ENCODE measurements at places on chromosomes 2 and 18. TPM values are rescaled to one million over a fixed set of nuclear protein-coding genes. Genes with fewer than 3 reads are reported as not detected.
A peak's percentile ranks its signal among the peaks of the same experiment; 100 is the strongest.

DNA sequence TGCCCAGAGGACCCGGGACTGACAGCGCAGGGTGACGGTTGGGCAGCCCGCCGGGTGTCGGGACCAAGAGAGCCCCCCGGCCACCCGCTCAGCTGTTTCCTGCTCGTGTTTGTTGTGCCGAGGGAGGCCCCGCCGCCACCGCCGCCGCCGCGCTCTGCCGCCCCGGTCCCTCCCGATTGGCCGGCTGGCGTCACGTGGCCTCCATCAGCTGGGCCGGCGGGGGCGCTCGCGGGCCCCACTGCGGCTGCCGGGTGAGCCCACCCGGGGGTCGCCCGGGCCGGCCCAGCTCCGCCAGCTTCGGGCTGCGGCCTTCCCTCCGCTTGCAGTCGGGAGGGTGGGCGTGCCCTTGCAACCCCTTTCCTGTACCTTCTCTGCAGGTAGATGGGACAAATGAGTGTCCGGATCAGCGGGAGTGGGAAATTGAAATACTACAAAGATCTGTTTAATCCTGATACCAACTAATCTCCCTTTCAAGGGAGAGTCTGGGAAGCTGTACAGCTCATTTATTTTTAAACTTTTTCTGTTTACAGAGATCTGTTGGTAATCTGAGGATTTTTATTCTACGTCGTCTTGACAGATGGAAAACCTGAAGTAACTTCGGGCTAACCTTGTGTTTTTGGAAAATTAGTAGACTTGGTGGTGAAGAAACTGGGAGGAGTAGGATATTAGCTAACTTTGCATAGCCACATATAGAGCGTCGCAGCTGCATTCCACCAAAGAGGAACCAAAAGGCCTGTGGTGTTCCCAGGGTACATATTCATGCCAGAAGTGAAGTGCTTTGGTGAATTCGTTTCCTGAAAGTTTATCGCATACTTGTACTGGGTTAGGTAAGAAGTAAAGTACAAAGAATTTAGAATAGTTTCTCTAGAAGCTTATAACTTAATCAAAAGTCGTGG lies 1.2 kb downstream of the YPEL5 start:
- DNase-seq = peak; percentile 94

Gene ARHGEF33
- total RNA-seq = 0.38 TPM

- DNase-seq = no peak
Measured at GRCh38 chr2:200749631-200750322, 61.9 kb upstream of the BZW1 start.

Gene CROCC2
- total RNA-seq = not detected

- DNase-seq = no peak
Measured at GRCh38 chr2:82224301-82224940, 1919.9 kb upstream of the LRRTM1 start.

- no peak for DNase-seq
Measured at GRCh38 chr2:124112206-124112605, 87.1 kb downstream of the CNTNAP5 start.

Gene PKP4
- 43.2 TPM for total RNA-seq

GRCh38 chr2:182744490-182744889 lies 28.4 kb downstream of the DNAJC10 start:
- DNase-seq = no peak

- no peak for DNase-seq
Measured at GRCh38 chr2:170845343-170845742, 28.7 kb downstream of the GAD1 start.

DNA sequence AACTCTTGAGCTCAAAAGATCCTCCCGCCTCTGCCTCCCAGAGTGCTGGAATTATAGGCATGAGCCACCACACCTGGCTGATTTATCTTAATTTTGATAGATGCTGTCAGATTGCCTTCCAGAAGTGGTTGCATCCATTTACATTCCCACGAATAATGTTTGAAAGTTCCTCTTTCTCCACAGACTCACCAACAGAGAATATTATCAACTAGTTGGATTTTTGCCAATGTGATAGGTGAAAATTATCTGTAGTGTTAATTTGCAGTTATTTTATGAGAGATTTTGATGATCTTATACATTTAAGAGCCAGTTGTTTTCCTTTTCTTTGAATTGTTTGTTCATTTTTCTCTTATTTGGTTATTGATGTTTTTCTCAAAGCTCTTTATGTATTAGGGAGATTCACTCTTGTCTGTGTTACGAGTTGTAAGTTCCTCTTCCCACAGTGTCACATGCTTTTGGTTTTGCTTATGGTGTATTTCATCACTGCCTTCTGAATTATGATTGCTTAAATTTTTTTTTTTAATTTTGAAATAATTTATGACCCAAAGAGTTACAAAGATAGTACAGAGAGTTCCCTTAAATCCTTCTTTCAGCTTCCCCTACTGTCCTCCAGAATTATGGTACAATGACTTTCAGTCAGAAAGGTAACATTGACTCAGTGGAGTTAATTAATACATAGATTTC lies 20.7 kb upstream of the NT5DC4 start:
- DNase-seq = no peak

- DNase-seq = no peak
Measured at GRCh38 chr2:43934567-43934966, 61.2 kb downstream of the LRPPRC start.

Gene GDF7
- total RNA-seq = 0.94 TPM

DNA sequence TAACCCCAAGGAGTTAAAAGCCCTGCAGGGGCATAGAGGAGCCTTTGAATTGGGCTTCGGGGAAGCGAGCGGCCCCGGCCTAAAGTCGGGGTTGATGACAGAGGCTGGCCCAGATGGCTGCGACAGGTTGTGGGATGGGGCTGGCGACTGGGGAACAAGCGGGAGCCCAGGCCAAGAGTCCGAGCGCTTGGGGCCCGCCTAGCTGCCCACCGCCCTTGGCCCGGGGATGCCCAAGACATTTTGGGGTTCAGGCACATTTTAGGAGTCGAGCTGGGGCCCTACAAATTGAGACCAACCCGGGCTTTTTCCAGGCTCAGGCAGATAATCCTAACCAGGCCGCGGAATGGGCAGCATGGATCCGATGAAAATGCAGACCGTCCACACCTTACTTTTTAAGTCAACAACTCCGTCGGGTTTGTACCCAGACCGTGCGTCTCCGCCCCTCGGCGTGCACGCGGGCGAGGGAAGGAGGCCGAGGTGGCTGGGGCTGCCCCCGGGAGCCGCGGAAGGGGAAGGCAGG lies 507 bp downstream of the RTKN start:
- DNase-seq = no peak

DNA sequence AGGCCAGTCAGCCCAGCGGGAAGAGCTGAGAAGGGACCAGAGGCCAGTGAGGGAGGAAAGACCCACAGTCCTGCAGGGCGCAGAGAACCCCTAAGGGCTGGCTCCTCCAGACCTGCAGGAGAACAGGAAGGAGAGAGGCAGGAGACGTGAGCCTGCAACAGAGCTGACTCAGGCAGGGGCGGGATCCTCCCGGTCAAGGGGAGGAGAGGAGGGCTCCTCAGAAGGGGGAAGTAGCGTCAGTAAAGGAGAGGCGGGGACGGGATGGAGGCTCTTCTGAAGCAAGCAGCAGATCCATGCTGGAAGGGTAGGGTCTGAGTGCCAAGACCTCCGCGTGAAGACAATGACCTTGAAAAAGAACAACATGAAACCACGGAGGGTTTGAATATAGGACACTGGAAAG lies 50.8 kb downstream of the TRABD2A start:
- peak; percentile 82 for DNase-seq

- DNase-seq = no peak
Measured at GRCh38 chr2:8244639-8245038, 437.2 kb upstream of the ID2 start.

Gene ANKRD53
- 0.38 TPM for total RNA-seq

- DNase-seq = no peak
Measured at GRCh38 chr2:232493701-232494474, 6.3 kb upstream of the ECEL1 start.

GRCh38 chr2:28580078-28580477 lies 84.2 kb downstream of the PLB1 start:
- DNase-seq = no peak

GRCh38 chr2:7601990-7602389 lies 684.8 kb downstream of the RNF144A start:
- DNase-seq = no peak

Gene PDCD1
- total RNA-seq = 2.0 TPM

- no peak for DNase-seq
Measured at GRCh38 chr2:161165811-161166210, 5.6 kb downstream of the TANK start.

DNA sequence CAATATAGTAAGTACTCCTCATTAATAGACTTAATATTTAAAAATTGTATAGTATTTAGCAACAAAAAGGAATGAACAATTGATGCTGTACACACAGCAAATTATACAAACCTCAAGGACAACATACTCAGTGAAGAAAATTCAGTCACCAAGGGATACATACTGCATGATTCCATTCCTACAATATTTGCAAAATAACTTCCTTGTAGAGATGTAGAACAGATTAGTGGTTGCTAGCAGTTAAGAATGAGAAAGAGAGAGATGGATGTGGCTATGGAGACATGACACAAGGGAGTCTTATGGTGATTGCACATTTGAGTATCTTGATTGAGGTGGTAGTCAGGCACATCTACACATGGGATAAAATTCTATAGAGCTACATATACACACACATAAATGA lies 26.0 kb downstream of the COL3A1 start:
- DNase-seq = no peak

DNA sequence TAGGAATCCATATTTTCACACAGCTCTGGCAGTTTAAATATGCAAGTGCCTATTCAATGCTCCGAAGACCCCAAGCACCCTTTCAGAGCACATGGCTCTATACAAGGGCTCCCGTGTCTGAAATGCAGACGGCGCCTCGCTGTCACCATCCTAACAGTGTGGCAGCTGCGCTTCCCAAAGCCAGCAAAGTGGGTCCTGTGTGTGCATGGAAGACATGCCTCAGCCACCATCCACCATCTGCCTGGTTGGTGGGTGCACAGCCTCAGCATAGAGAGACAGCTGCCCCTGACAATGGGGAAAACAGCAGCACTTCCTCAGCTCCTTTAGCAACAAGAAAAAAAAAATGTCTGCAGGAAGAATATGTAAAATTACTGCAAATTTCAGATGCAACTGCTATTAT lies 218.1 kb downstream of the SP3 start:
- DNase-seq = no peak

DNA sequence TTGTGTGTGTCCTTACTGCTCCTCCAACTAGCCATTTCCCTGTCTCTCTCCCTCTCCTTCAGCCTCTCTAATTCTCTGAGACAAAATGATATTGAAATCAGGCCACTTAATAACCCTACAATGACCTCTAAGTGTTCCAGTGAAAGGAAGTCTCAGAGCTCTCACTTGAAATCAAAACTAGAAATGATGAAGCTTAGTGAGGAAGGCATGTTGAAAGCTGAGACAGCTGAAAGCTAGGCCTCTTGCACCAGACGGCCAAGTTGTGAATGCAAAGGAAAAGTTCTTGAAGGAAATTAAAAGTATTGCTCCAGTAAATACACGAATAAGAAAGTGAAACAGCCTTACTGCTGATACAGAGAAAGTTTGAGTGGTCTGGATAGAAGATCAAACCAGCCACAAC lies 72.9 kb downstream of the PRKCE start:
- DNase-seq = no peak

Gene CAPN14
- total RNA-seq = 0.16 TPM

DNA sequence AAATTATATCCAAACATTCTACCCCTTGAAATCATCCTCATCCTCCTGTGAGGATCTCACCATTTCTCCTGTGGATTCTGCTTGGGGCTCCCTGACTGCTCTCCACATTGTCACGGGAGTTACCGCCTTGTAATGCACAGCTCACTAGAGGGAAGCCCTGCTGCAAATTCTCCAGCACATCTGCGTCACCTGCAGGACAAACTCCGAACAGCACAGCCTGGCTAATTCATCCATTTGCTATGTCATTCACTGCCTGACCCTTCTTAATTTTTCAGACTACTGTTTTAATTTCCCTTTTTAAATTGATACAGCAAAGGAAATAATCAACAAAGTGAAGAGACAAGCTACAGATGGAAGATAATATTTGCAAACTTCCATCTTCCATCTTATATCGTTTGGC lies 627.4 kb downstream of the FBXO15 start:
- DNase-seq = no peak

Gene HTR2B
- total RNA-seq = 2.9 TPM

GRCh38 chr2:128726911-128727310 lies 408.2 kb upstream of the HS6ST1 start:
- no peak for DNase-seq

DNA sequence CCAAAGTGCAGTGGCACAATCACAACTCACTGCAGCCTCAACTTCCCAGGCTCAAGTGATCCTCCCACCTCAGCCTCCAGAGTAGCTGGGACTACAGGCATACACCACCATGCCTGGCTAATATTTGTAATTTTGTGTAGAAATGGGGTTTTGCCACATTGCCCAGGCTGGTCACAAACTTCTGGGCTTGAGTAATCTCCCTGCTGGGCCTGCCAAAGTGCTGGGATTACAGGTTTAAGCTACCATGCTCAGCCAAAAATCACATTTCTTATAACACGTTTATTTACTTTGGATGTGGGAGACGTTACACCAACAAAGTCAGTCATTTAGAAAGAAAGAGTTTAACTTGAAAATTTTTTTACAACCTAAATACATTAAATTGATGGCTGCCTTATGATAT lies 209.0 kb upstream of the VWC2L start:
- no peak for DNase-seq

Gene IMP4
- 60.7 TPM for total RNA-seq

DNA sequence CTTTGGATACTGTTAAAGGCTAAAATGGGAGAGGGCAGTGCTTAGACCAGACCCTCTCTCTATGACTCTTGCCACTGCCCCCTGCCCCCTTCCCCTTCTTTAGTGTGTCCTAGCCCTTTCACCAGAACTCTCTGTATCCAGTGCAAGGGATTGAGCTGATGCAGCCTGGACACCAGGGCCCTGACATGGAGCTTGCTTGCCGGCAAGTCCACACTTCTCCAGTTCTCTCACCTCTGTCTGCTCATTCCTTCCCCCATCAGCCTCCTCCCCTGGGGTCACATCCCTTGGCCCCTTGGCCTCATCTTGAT lies 1.5 kb upstream of the WNT6 start:
- DNase-seq = peak; percentile 49

Gene CNRIP1
- total RNA-seq = 10.1 TPM

DNA sequence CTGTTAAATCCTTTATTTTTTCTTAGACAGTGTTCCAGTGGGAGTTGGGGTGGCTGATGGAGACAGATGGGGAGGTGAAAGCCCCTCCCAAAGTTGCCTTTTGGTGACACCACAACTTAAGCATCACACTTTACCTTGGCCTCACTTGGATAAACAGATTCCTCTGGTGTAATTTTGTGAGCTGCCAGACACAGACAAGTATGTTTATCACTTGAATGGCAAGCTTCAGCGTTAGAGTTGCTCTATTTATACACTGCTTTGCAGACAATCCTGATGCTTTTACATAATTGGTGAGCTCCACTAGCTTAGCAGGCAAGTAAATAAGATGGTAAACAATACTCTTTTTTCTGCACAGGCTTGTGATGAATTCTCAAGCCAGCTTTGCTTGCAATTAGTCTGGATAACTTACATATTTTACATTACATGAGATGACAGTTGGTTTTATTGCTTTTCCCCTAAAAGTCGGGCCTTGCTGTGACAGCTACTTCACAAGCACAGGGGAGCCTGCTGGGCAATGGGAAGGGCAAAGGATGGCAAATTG lies 226.2 kb downstream of the SLC8A1 start:
- DNase-seq = no peak
